ENCODE measurements at places on chromosomes 5 and 9. TPM values are rescaled to one million over a fixed set of nuclear protein-coding genes. Genes with fewer than 3 reads are reported as not detected.

Gene PCDHGC5
- total RNA-seq = not detected

Gene SNCAIP
- not detected for total RNA-seq

Gene BNC2
- not detected for total RNA-seq

Gene CAPSL
- not detected for total RNA-seq

Gene GMCL2
- not detected for total RNA-seq

Gene NEURL1B
- total RNA-seq = 1.3 TPM

Gene PCDHGB1
- total RNA-seq = 0.17 TPM

Gene ESM1
- 0.27 TPM for total RNA-seq

Gene EMB
- 169 TPM for total RNA-seq

Gene CTXN3
- not detected for total RNA-seq

Gene GABRB2
- total RNA-seq = not detected

Gene C5orf58
- not detected for total RNA-seq

Gene SPATA31D4
- not detected for total RNA-seq

Gene SLC34A3
- total RNA-seq = not detected

Gene IGFBPL1
- total RNA-seq = not detected

Gene CCL27
- total RNA-seq = not detected

Gene EIF4EBP3
- 10.3 TPM for total RNA-seq

Gene DDX4
- total RNA-seq = 0.83 TPM

Gene CTSL
- 3.9 TPM for total RNA-seq

Gene TERT
- 3.3 TPM for total RNA-seq

Gene SHC3
- total RNA-seq = not detected

Gene HINT1
- 314 TPM for total RNA-seq

Gene LCN2
- total RNA-seq = not detected

Gene CCIN
- total RNA-seq = 0.17 TPM

Gene CSF2
- 240 TPM for total RNA-seq

Gene IFNB1
- not detected for total RNA-seq

Gene GPX3
- not detected for total RNA-seq

Gene DNAI1
- total RNA-seq = not detected

Gene CKMT2
- total RNA-seq = not detected

Gene EIF4E1B
- not detected for total RNA-seq

Gene PPP3R2
- not detected for total RNA-seq

Gene WDR38
- total RNA-seq = not detected

Gene GOLM1
- total RNA-seq = 3.0 TPM

Gene GPR150
- 0.54 TPM for total RNA-seq

Gene MAMDC2
- not detected for total RNA-seq

Gene NRG2
- 0.27 TPM for total RNA-seq

Gene LCP2
- total RNA-seq = 467 TPM

Gene FBXO10
- total RNA-seq = 5.0 TPM

Gene FOXD4
- total RNA-seq = 0.20 TPM

Gene ADAMTSL2
- total RNA-seq = not detected

Gene CRB2
- not detected for total RNA-seq

Gene PLPP7
- total RNA-seq = not detected

Gene SMIM33
- total RNA-seq = 0.54 TPM

Gene SLC24A2
- not detected for total RNA-seq

Gene SYK
- 0.07 TPM for total RNA-seq

Gene MATR3
- total RNA-seq = 229 TPM

Gene ENTPD2
- total RNA-seq = not detected

Data from T-helper 1 cell treated with Interleukin-12 subunit alpha and Interleukin-12 subunit beta and Interleukin-4 antibody, amounts not matched to agents 30 ng/mL and 1 ng/mL, for 36 hours (primary cell).